T-helper 1 cell (primary cell): ENCODE measurements at places on chromosomes 12 and 14.
A peak's percentile ranks its signal among the peaks of the same experiment; 100 is the strongest.

DNA sequence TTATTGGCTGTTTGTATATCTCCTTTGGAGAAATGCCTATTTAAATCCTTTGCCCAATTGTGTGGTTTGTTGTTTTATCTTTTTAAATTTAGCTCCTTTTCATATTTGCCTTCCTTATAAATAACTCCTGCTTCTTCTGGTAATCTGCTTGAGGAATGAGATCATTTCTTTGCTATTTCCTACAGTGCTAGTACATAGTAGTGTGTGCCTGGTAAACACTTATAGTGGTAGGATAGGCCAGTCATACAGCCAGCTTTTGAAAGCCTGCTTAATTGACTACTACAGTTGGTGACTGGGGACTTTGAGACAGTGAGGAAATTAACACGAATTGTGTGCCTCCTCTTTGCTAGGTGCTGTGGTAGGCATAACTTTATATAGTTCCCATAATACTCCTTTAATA, 68.7 kb downstream of the BORCS5 start:
- DNase-seq: no peak

DNA sequence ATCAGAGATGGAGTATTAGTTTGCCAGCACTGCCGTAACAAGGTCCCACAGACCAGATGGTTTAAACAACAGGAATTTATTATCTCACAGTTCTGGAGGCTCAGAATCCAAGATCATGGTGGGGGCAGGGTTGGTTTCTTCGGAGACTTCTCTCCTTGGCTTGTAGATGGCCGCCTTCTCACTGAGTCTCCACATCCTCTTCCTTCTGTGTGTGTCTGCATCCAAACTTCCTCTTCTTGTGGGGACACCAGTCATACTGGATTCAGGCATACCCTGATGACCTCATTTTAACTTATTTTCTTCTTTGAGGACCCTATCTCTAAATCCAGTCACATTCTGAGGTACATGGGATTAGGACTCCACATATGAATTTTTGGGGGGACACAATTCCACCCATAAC, 455.5 kb downstream of the RGS6 start:
- no peak for DNase-seq

DNA sequence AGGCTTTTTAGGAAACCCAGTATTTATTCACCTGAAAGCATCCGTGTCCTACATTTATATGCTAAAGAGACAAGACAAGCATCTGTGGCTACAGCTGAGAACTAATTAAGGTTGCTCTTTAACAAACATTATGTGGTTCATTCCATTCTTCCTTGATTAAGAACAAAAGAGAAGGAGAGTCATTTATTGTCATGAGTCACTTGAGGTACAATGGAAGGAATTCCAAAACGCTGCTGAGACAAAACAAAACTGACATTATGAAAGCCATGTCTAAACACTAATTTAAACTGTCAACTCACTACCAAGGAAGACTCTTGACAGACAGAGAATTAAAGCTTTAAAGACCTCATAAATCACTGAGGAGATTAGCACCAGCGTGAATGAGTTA, 214.4 kb downstream of the BMP4 start:
- no peak for DNase-seq

DNA sequence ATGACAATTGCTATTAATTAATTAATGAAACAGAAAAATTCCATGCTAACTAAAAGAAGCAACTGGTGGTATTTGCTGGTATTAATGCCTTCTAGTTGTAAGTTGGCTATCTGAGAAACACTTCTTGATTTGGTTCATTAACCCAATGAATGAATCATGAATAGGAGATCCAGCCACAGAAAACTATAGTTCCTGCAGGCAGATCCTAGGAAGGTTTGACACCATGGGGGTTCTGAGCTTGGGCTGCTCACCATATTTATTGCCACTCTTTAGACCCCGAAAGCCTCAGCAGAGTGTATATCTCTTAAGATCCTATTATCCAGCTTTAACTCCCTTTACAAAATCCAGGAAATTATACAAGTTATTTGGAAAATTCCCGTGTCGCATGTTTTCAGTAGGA, 81.4 kb upstream of the REP15 start:
- DNase-seq: no peak

GRCh38 chr12:46430340-46430948, 57.9 kb upstream of the SLC38A2 start:
- no peak for DNase-seq

- no peak for DNase-seq
Observed at GRCh38 chr12:132433641-132434395, 56.1 kb upstream of the FBRSL1 start.

- DNase-seq: peak; percentile 64
Observed at GRCh38 chr14:21268617-21269251, 508 bp downstream of the HNRNPC start.

- peak; percentile 97 for DNase-seq
Observed at GRCh38 chr14:49620182-49621113, at the start of the genes MGAT2 and RPL36AL. MGAT2 (plus strand) TSS chr14:49620799; CDS start chr14:49621269, 470 bp downstream. RPL36AL (minus strand) TSS chr14:49620626; CDS start chr14:49619104, 1,522 bp downstream.

GRCh38 chr14:34785223-34786006, 71.0 kb upstream of the CFL2 start:
- no peak for DNase-seq

DNA sequence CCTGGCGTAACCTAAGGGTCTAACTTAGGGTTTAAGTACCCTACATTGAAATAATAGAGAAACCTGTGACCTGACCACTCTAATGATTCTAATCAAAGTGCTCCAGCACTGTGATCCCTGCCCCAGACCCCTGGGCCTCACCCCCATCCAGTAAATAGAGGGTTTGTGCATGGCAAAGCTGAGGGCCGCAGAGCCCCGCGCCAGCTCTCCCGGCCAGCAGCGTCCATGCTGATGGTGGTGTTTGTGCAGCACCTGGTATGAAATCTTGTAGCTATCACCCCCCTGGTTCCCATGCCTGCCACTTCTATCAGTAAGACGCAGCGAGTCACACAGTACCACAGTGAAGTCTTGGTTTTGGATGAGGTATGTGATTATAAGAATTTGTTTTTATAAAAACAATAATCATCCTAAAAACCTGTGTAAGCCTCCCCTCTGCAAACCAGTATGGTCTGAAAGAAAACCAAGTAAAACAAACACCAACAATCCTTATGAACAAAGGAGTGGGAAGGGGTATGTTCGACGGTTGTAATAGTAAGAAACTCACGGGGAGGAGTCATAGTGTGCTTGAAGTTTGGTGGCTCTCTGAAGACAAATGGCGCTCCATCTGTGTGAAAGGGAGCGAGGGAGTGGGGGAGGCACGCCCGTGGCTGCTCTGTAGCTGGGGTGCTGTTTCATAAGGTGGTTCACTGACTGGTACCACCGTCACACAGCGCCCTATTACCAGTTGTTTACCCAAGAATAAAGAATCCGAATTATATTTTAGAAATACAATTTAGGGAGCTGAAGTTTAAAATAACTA, 156.2 kb downstream of the CACNA1C start:
- DNase-seq: no peak

DNA sequence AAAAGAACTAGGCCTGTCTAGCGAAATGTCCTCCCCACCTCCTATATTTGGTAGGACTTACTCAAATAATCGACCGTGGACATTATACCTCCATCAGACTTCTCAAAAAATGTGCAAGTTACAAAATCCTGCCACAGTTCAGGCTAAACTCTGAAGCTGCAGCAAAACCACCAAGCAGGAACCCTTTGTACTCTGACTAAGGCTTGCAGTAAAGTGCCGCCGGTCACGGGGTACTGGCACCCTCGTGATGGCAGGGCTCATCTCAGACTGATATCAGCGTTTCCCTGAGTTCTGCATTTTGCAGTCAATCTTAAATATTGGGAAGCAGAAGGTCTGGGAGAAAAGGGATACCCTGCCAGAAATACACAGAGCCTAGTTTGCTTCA, 17.1 kb downstream of the SLC11A2 start:
- DNase-seq: peak; percentile 38
